CD4-positive, alpha-beta T cell treated with Interleukin-6 for 4 hours (primary cell): ENCODE measurements at places on chromosomes 5 and 9.
A peak's percentile ranks its signal among the peaks of the same experiment; 100 is the strongest.

GRCh38 chr9:136100700-136101614 is 5.9 kb upstream of the NACC2 start:
- DNase-seq, result no peak

GRCh38 chr5:176779537-176779936 is 30.8 kb upstream of the UNC5A start:
- no peak for DNase-seq

GRCh38 chr5:132233811-132234683 is 6.4 kb upstream of the P4HA2 start:
- no peak for DNase-seq

- no peak for DNase-seq
Observed at GRCh38 chr5:132876020-132876759, 2.7 kb downstream of the LEAP2 start.

DNA sequence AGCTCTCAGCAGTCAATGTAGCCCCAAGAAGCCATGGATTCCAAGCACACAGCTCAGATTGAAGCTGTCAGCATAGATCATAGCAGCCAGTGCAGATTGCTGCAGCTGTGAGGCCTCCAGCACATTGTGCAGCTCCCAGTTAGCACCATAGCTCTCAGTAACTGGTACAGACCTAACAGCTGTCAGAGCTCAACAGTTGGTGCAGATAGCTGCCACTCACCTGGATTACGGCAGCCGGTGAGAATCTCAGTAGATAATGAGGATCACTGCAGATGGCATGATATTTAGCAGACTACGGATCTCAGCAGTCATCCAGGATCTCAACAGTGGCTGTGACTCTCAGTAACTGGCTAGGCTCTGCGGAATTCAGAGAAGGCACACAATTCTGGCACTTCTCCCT is 500.4 kb downstream of the TUSC1 start:
- DNase-seq, result no peak

GRCh38 chr9:74173284-74173683 is 323.9 kb upstream of the RORB start:
- DNase-seq, result no peak

- peak; percentile 79 for DNase-seq
Observed at GRCh38 chr9:15509931-15510788, 610 bp downstream of the PSIP1 start.
